ENCODE measurements at places on chromosomes 3 and 15.

GRCh38 chr15:29299331-29299730 lies 29.7 kb upstream of the NSMCE3 start:
- DNase-seq: no peak

GRCh38 chr3:115052906-115053305 lies 94.2 kb downstream of the ZBTB20 start:
- no peak for DNase-seq

DNA sequence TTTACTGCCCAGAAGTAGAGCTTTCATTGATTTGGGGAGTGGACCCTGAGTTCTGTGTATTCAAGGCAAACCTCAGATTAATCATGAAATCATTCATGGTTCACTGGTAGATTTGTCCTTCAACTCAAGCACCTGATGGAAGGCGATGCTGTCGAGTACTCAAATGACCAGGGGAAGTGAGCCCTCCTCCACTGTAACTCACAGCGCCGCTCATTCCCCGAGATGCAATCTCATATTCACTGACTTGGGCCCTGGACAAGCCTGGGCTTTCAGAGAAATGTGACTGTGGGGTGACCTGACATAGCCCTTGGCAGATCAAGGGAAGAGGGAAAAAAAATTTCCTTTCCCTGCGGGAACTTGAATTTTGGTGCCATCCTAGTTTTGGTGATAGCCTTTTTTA lies 156.7 kb upstream of the BHLHE40 start:
- DNase-seq: no peak

DNA sequence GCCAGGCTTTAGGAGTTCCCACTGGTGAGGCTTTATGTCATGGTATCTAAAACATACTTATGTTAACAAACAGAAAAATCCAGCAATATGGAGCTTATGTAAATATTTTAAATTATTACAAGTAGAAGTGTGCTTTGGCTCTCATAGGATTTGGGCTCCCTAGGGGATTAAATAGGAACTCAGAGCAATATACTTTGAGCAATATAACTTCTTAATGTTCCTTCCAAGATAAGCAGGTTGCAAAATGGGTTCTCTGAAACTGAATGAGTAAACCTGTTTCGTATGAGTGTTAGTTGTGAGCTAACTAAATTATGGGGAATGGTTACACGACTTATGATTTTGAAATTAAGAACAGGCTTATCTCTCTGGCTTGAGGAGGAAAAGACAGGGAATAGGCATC lies 366.1 kb upstream of the ZNF385D start:
- DNase-seq: no peak

GRCh38 chr15:37014566-37014965 lies 85.8 kb downstream of the MEIS2 start:
- DNase-seq: no peak

GRCh38 chr3:113684271-113684819 lies 12.1 kb downstream of the USF3 start:
- no peak for DNase-seq

- DNase-seq: no peak
These were observed 125.8 kb downstream of the ERC2 start for GRCh38 chr3:56342475-56342874.

GRCh38 chr15:74869726-74870407 lies 3.3 kb downstream of the SCAMP2 start:
- DNase-seq: peak; percentile 49

GRCh38 chr3:145735631-145736030 lies 425.4 kb downstream of the PLOD2 start:
- DNase-seq: no peak

GRCh38 chr15:30038667-30039523 lies 43.9 kb upstream of the GOLGA8J start:
- no peak for DNase-seq

DNA sequence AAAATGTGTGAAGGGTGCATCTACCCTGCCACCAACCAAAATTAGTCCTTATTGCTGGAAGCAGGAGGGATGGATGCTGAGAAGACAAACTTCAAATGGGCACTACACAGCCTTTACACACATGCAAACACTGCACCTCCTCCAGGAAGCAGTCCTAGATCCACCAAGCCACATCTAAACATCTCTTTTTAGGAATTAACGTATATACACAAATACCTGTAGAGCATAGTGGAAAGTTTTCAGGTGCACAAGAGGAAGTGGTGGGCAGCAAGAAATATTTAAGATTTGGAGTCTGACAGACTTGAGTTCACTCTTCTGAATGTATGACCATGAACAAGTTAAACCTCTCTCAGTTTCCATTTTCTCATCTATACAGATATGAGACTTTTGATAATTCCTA lies 456.6 kb upstream of the PROK2 start:
- DNase-seq: no peak

- no peak for DNase-seq
These were observed 735.4 kb upstream of the GRM7 start for GRCh38 chr3:6125520-6125919.

GRCh38 chr3:189071446-189071845 lies 100.3 kb upstream of the TPRG1 start:
- no peak for DNase-seq

GRCh38 chr15:81000624-81001151 lies at the start of gene TLNRD1:
TLNRD1 (plus strand) TSS chr15:81000923; CDS start chr15:81002272, 1,349 bp downstream.
- DNase-seq: peak; percentile 85

- DNase-seq: no peak
These were observed 37.8 kb downstream of the KLF13 start for GRCh38 chr15:31364301-31365031.

DNA sequence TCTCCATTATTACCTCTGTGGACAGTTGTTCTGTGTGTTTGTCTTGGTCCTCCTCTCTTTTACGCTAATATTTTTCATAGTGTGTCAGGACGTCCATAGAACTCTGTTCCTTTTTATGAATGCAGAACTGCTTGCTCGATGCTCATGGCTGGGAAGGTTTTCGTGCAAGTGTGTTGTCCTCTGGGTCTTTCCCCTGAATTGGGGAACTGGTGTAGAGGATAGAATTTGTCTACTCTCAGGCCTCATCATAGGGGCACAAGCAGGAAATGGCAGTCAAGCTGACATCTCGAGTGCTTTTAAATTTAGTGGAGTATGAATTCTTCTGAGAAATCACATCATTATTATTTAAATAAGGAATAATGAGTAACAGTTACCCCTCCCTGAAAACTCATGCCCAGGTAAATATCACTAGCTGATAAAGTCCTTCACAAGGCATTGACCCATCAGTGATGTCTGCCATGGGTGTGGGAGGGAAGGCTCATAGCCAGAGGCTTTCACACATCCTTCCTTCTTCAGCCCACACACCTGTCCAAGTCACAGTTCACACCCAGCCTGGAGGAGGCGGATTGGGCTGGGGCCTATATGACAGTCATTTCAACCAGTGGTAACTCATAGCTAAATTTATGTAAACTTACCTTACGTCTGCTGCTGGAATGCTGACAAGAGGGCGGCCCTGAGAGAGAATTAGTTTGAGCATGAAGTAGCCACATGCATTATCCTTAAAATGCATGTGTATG lies 226.1 kb downstream of the PLCL2 start:
- DNase-seq: no peak

GRCh38 chr3:173552526-173552925 lies 155.0 kb downstream of the NLGN1 start:
- DNase-seq: no peak

DNA sequence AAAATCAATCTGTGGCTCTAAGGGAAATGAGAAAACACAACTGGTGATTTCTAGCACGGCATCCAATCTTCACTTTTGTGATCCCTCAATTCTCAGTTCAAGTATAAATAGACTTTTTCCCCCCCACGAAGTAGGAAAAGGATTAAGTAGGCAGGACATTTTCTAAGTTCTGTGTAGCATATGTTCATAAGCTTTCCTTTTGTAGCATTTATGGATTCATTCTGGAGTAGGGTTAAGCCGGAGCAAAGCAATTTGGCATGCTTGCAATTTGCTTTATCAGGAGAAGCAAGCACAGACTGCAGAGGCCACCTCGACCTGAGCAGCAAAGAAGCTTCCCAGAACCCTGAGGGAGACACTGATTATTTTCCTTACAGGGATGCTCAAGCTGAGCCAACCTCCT lies 66.3 kb downstream of the FHIT start:
- DNase-seq: no peak

DNA sequence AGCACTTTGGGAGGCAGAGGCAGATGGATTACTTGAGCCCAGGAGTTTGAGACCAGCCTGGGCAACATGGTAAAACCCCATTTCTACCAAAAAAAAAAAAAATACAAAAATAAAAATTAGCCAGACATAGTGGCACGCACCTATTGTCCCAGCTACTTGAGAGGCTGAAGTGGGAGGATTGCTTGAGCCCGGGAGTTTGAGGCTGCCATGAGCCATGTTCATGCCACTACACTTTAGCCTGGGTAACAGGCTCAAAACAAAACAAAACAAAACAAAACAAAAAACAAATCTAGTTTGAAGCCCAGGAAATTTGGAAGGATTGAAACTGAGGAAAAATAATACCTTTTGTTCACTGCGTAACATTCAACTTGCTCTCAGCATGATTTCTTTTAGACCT lies 16.6 kb downstream of the TMOD3 start:
- DNase-seq: no peak

- no peak for DNase-seq
These were observed 685.7 kb downstream of the MECOM start for GRCh38 chr3:168977716-168978374.

DNA sequence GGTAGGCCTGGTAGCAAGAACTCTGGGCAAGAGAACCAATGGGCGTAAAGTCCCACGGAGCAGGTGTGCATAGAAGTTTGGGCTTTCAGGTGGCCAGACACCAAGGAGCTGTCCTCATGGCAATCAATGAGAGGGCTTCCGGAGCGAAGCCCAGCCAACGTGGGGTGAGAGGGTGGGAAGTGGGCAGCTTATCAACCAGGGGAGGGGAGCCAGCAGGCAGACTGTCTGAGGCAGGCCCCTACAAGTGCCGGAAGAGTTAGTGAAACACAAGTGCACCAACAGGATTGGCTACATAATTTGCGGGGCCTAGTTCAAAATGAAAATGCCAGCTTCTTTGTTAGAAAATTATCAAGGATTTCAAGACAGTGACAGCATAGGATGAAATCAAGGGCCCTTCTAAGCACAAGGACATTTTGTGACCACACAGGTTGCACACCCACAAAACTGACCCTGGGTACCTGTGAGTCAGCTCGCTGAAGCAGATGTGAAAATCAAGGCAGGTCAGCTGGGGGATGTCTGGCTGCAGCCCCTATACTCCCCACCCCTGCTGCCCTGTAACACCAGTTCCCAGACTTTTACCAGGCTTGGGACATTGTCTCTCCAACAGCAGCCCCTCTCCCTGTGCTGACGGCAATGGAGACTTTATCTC lies 102.1 kb upstream of the ETV5 start:
- no peak for DNase-seq

DNA sequence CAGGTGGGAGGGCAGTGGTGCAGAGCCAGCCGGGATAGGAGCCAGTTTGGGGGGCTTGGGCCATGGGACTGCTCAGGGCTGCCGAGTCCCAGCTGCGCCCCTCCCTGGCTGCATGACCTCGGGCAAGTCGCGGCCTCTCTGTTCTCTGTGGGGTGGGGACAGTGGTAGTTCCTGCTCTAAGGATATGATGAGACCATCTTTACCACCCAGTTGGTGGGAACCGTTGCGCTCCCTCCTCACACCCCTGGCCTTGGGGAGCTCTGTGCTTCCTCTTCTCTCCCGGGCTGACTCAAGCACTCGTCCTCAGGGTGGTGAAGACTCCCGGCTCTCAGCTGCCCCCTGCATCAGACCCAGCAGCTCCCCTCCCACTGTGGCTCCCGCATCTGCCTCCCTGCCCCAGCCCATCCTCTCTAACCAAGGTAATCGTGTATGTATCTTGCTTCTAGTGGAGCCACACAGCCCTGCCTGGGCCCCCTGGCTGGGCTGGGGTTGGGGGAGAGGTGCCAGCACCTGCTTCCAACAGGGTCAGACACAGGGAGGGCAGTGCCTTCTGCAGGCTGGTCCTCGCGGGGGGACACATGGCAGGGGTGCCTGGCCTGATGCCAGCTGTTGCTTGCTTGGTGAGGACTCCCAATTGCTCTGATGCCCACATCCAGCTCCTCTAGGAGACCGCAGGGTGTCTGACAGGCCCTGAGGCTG lies 15.1 kb upstream of the STAB1 start:
- DNase-seq: no peak

DNA sequence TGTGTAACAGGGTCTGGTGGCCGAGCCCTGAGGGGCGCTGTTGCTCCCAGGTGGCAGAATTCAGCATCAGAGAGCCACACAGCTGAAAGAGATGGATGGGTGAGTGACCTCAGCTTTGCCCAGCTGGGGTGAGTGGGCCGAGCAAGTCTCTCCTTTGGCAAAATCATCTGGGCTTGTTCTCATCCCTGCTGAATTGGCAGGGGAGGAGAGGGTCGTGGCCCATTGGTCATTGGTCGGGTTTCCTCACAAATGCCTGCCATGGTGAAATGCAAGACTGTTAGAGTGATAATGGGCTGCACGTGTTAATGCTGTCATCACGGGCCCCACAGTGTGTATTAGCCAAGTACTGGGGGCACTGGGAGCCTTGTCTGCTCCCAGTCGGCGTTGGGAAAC lies 15.9 kb downstream of the ABHD2 start:
- no peak for DNase-seq

- no peak for DNase-seq
These were observed 639.7 kb upstream of the NR2F2 start for GRCh38 chr15:95690631-95691340.

- no peak for DNase-seq
These were observed 437.7 kb downstream of the RAP2B start for GRCh38 chr3:153599685-153600084.

- DNase-seq: no peak
These were observed 15.2 kb downstream of the ARPP21 start for GRCh38 chr3:35654476-35654875.

- DNase-seq: no peak
These were observed 48.7 kb downstream of the CADM2 start for GRCh38 chr3:85007195-85008094.

DNA sequence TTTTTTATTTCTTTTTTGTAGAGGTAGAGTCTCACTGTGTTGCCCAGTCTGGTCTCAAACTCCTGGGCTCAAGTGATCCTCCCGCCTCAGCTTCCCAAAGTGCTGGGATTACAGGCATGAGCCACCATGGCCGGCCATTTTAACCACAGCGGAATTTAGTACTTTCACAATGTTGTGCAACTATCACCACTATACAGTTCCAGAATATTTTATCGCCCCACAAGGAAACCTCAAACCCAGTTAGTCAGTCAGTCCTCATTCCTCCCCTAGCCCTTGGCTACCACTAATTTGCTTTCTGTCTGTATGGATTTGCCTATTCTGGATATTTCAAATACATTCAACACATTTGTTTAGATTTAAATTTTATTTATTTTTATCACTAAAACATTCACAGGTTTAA lies 15.5 kb upstream of the HOMER2 start:
- DNase-seq: no peak
